Activated CD4-positive, alpha-beta T cell treated with anti-CD3 and anti-CD28 coated beads for 4 hours (primary cell): ENCODE measurements at places on chromosomes 11 and 22.

DNA sequence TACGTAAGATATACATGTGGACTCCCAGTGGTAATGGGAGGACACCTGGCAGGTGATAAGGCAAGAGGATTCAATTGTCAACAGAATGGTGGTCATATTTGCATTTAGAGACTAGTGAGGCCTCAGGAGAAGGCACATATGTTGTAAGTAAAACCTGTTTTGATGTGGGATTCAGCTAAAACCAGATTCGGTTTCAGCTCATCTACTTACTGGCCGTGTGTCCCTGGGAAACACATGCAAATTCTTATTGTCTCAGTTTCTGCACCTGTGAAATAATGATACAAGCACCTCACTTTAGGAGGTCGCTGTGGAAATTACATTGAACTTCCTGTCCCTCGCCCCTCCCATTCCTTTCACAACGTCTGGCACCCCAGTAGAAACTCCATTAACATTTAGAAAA is 78.9 kb upstream of the FIBIN start:
- no peak for DNase-seq

- no peak for DNase-seq
Measured at GRCh38 chr11:121958971-121959325, 157.1 kb downstream of the BLID start.

DNA sequence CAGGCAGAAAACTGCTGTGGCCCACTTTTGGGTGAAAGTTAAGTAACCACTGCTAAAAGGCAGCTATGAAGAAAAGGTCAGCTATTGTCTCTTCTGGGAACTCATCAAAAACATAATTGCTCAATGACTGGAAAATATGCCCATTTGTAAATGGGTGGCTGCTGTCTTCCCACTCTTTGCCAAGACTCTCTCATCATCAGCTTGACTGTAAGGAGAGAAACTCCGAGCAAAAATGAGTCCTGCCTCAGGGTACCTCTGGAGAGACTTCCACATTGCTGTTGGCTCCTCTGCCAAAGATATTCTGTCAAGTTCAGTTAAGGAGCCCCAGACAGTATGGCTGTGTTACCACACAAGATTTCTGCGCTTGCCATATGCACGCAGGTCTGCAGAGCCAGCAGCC is 138.7 kb downstream of the BBOX1 start:
- no peak for DNase-seq

DNA sequence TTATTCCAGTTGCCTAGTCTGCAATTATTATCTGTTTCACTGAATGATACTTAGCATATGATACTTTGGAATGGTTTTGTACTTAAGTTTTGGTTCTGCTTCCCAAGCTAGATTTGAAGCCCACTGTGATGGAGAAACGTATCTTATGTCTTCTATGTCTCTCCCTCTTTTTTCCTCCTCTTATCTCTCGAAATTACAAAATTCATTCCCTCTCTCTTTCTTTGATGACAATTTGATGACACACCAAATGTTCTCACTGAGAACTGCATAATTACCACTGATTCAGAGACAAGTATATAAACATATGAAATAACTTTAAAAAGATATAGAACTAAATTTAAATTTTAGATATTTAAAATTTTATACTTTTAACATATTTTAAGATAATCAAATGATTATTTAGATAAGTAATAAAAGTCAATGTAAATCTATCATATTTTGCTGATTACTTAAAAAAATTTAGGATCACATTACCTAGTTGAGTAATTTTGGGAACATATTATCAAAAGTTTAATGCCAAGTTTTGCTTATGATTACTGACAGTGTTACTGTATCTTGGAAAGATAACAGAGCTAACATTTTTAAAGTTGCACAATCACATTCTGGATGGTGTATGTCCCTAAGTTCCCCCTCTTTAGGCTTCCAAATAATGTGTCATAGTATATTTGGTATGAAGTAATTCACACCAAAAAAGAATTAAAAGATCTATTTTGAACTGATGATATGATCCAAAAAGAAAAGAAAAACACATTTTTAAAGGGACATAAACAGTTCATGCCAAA is 255.3 kb downstream of the SBF2 start:
- DNase-seq, result no peak

- DNase-seq, result peak; percentile 11
Measured at GRCh38 chr11:83292709-83293456, 6.7 kb upstream of the CCDC90B start.

DNA sequence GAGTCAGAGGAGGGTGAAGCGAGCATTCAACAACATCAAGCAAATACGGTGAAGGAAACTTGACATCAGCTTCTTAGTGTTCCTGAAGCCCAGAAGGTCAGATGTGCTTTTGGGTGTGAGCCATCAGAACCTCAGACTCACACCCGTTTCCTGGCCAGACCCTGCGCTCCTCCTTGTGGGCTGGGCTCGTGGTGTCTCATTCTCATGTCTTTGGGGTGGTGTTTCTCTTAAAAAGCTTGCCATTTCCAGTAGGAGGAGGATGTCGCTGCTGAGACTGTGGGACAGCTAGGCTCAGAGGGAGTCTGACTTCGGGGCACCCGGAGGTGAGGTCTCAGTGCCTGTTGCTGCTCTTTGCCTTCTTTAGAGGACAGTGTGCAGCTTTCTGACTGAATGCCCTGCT is 24.2 kb downstream of the PPFIBP2 start:
- no peak for DNase-seq

- DNase-seq, result no peak
Measured at GRCh38 chr11:69155302-69156234, at the start of gene SMIM38. Gene SMIM38, plus strand, starts transcription at chr11:69155935. Its CDS starts 1,912 bp downstream, at chr11:69157847.
